Smooth muscle cell of the pulmonary artery (primary cell): ENCODE measurements at places on chromosomes 3 and 15. TPM values are rescaled to one million over a fixed set of nuclear protein-coding genes. Genes with fewer than 3 reads are reported as not detected.

Gene STOML1
- 25.9 and 26.6 TPM in 2 replicates for total RNA-seq

Gene PIAS1
- total RNA-seq: 13.5 and 15.1 TPM in 2 replicates

Gene GP9
- total RNA-seq: not detected in 2 replicates

Gene ZNF385D
- total RNA-seq: 1.2 and 8.9 TPM in 2 replicates

Gene LTK
- 0.07 TPM in 1 of 2 replicates, not detected in the other for total RNA-seq
